NCI-H2081 treated with DMSO at 0.1 percent for 48 hours (cell line): ENCODE measurements at places on chromosomes 2 and 18.

- DNase-seq = no peak
Observed at GRCh38 chr18:33851546-33852078, 273.6 kb downstream of the ASXL3 start.

DNA sequence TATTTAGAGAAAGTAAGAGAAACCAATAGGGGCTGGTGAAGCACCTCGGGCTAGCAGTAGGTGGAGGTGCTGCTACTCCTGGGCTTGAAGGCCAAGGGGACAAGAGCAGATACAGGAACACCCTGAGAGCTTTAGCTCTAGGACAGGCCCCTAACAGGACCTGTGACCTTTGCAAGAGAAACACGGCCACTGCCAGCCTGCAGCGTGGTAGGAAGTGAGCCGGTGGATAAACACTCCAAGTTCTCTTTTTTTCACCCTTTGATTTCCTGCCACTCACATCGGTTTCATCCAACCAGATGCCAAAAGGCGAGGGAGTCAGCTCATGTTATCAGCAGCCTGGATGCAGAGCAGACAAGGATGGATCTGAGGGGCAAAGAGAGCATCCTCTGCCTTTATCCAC is 66.8 kb upstream of the SPRED2 start:
- DNase-seq = no peak

GRCh38 chr2:199469514-199470360 is 12.0 kb upstream of the SATB2 start:
- DNase-seq = no peak

DNA sequence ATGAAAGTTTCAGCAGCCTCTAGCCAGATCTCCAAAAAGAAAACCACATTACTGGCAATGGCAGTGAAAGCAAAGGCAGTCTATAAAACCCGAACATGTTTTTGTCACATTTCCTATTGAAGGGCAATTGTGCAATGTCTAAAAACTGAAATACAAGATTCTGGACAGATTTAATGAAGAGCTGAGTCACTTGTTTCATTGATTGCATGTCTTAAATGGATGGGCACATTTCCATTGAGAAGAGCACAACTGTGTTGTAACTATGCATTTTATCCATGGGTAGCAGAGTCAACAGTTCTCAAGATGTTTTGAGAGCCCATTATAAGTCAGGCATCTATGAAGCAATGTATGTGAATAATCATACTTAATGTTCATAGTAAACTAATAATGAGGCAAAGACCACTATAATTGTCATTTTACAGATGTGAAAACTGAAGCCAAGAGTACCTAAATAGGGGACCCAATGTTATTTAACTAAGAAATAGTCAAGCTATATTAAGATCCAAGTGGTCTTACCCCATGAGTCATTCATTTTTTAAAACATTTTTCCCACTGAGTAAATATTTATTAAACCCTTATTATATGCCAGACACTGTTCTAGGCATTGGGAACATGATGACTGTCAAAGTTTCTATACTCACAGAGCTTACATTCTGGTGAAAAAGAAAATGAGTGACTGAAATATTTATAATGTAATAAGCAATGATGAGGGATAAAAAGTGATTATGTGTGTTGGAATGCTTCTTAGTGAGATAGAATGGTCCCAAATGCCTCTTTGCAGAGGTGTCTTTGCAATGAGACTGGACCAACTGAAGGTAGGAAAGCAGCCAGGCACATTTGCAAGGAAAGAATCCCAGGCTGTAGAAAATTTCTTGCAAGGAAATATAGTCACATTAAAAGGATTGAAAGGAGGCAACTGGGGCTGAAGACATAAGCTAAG is 818.9 kb upstream of the ACVR2A start:
- no peak for DNase-seq

- DNase-seq = no peak
Observed at GRCh38 chr2:218296847-218297246, 4.5 kb upstream of the TMBIM1 start.

DNA sequence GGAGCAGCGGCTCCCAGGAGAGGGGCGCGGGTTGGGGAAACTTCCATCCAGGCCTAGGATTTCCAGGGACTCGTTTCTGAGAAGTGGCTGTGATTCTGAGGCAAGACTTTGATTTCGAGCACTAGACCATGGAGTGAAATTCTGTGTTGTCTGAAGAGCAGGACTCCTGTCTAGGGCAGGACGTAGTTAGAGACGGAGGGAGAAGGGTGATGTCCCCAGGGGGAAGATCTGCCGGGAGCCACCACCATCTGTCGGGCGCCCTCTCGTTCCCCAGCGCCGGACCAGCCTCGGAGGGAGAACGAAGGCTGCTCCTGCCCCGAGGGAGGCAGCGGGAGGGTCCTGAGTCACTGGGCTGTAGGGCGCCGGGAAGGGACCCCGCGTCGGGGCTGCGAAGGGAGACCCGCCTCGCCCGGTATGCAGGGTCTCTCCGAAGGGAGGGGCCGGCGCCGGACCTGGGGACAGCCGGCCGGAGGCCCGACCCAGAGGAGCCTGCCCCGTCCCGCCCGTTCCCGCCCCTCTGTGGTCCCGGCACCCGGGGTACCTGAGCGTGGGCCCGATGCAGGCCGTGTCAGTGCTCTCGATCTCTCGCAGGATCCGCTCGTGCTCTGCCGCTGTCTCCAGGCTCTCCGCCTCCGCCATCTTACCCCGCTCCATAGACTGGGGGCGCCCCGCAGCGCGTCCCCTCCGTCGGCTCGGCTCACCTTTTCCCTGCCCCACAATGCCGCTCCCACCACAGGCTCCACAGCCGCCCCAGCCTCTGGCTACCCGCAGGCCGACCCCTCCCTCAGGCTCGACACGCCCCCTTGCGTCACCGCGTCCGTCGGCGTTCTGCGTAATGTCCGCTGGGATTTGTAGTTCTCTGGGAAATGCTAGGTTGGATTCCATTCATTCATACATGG is at the start of gene EXOC6B:
TSS of gene EXOC6B (minus strand) at position 777 of the 899 bp plus-strand sequence.
- DNase-seq = peak; percentile 62

GRCh38 chr2:13522917-13523821 is 806.4 kb downstream of the TRIB2 start:
- DNase-seq = no peak

GRCh38 chr2:150468350-150468960 is 19.0 kb downstream of the RND3 start:
- no peak for DNase-seq
